Stimulated activated CD4-positive, alpha-beta T cell treated with anti-CD3 and anti-CD28 coated beads, Interleukin-12 subunit alpha, Interleukin-12 subunit beta, amount 100 ng/mL, for 24 hours (primary cell): ENCODE measurements at places on chromosomes 2 and 18.

DNA sequence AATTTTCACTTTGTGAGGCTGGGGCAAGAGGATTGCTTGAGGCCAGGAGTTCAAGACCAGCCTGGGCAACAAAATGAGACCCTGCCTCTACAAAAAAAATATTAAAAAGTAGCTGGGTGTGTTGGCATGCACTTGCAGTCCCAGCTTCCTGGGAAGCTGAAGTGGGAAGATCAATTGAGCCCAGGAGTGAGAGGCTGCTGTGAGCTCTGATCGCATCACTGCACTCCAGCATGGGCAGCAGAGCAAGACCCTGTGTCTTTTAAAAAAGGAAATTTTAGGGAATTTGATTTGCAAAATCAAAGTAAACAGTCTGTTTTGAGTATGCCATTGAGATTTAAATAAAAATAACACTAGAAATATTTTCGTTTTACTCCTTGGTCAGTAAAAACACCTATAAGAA, 27.4 kb downstream of the ATG16L1 start:
- no peak for DNase-seq

- DNase-seq = no peak
These were observed 15.5 kb downstream of the CUL3 start for GRCh38 chr2:224569654-224570053.

DNA sequence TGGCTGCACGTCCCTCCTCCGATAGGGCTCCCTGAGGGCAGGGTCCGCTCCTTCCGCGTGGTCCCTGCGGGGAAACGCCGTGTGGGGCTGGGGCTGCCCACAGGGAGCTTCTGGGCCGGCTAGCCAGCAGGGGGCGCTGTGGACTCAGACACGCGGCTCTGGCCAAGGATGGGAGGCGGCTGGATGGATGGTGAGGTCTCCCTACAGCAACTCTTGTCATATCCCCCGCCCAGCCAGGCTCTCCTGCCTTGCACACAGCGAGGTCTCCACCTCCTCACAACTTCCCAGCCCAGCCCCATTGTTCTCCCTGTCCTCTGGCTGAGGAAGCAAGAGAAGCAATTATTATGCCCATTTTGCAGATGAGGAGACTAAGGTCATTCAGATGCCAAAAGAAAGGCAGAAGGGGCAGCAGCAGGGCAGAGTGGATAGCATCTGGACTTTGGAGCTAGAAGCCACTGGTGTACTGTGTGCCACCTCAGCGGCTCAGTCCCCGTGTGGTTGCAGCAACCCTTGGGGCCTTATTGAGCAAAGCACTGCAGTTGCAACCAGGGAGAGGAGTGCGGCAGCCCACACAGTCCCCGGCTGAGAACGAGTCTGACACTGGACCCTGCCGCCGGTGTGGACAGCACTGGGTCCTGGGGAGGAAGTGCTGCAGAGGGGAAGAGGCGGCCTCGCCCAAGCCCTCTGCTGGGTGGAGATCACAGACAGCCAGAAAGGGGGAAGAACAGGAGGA, 99.0 kb downstream of the ZFP36L2 start:
- DNase-seq = peak; percentile 81

DNA sequence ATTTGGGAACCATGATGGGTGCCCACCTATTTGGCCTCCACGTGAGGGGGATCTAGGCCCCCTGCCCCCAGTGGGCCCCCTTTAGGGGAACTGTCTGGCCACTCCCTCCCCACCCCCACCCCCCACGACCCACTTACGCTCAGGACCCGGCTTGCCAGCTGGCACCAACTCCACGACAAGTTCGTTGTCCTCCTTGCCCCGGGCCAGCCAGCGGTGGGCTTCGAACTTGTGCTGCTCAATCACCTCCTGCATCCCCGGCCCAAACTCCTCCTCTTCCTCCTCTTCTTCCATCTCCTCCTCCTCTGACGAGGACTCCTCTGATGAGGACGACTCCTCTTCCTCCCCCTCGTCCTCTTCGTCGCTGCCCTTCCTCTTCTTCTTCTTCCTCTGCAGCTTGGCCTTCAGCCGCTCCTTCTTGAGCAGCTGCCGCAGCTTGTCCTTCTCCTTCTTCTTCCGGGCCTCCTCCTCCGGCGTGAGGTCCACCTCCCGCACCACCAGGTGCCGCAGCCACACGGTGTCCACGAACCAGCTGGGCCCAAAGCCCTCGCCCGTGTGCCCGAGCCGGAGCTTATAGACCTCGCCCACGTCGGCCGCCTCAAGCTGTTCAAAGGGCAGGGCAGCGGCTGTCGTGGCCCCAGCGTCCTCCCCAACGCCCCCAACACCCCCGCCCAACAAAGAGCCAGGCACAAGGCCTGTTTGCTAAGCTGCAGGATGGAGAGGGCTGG, 96.9 kb downstream of the LOXHD1 start:
- no peak for DNase-seq

- DNase-seq = no peak
These were observed 63.8 kb upstream of the EPHA4 start for GRCh38 chr2:221635949-221636348.

DNA sequence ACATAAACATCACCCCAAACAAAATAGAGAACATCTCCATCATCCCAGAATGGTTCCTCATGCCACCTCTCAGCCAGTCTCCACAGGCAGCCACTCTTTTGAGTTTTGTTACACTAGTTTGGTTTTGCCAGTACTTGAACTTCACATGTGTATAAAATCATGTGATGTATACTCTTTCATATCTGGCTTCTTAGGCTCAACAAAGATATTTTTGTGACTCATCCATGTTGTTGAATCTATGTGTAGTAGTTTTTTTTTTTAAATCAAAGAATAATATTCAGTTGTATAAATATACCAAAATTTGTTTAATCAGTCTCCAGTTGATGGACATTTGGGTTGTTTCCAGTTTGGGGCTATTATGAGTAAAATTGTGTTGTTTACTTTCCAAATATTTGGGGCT, 75.9 kb downstream of the PMS1 start:
- no peak for DNase-seq

GRCh38 chr2:73266061-73266901, 18.0 kb downstream of the FBXO41 start:
- DNase-seq = no peak

- no peak for DNase-seq
These were observed 60.1 kb downstream of the RDH14 start for GRCh38 chr2:18500333-18500732.

DNA sequence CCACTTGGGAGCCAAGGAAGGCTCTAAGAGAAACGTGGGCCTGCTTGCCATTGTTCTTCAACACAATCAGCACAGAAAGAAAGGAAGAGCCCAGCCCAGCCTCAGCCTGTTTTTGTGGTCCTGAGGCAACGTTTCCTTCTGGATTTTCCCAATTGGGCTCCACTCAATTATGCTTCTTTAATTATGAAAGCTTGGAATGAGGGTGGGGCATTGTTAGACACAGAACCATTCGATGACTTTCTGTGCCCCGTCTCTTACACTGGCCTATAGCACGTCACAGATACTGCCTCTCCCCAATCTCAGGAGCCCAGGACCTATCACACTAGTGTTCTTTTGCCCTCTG, 207.4 kb downstream of the ZFP36L2 start:
- DNase-seq = no peak

- DNase-seq = no peak
These were observed 40.7 kb downstream of the PCARE start for GRCh38 chr2:29033656-29034055.

GRCh38 chr2:152740743-152741328, 22.4 kb downstream of the ARL6IP6 start:
- DNase-seq = no peak

GRCh38 chr18:75054046-75054445, 154.9 kb downstream of the PTGR3 start:
- DNase-seq = no peak

DNA sequence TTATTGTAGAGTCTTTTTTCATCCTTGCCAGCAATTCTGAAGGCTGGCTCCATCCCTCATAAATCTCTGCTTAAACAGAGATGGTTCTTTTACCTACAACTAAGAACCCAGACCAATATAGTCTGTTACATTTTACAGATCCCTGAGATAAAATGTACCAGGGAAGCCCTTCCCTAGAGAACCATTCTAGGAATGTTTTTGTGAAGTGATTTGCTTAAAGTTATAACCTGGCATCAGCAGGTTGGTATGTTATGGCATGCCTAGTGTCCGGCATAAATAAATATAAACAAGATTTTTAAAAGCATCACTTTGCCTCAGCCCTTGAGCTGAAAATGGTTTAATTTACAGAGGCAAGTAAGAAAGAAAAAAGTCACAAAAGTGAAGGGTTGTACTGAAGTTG, 18.5 kb upstream of the NPAS2 start:
- DNase-seq = no peak

- DNase-seq = no peak
These were observed 11.3 kb upstream of the KCNS3 start for GRCh38 chr2:17867133-17867532.

- DNase-seq = no peak
These were observed 251.2 kb upstream of the ID2 start for GRCh38 chr2:8430628-8431027.

GRCh38 chr2:233133239-233133638, 73.1 kb downstream of the INPP5D start:
- no peak for DNase-seq

DNA sequence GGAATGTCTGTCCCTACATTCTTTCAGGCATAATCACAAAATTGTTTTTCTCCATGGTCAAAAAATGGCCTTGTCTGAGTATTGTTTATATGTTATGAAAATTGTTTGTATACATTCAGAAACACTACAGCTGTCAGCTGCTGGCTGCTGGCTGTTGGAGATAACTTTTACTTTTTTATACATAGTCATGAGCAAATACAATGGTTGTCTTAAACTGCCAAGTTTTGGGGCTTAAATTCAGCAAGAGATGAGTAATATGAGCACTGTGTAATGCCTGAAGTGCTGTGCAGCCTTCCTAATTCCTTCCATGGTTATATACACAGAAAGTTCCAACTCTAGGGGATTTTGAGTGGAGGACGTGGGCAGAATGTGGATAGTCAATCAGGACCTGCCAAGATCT, 168.9 kb upstream of the RMP24 start:
- no peak for DNase-seq

- DNase-seq = no peak
These were observed 1269.7 kb upstream of the ZEB2 start for GRCh38 chr2:145789636-145790035.

- no peak for DNase-seq
These were observed 538.9 kb upstream of the REG3G start for GRCh38 chr2:78486565-78486964.

- DNase-seq = no peak
These were observed 126.1 kb downstream of the TCF4 start for GRCh38 chr18:55461848-55462247.

DNA sequence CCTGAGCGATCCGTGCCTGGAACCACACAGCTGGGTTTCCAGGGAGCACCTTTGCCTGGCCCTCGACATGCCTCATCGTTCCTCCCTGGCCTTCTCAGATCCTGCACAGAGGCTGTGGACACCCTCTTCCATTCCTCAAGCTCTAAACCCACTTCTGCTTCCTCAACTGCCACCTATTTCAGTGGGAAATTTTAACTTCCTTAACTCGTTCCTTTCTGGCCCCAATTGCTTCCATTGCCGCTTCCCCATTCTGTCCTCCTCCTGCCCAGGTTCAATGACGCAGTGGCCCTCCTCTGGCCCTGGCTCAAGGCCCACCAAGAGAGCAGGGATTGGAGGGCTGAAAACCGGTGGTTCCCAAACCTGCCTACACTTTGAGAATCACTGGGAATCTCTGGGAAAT, 4.8 kb upstream of the B3GNT7 start:
- no peak for DNase-seq

DNA sequence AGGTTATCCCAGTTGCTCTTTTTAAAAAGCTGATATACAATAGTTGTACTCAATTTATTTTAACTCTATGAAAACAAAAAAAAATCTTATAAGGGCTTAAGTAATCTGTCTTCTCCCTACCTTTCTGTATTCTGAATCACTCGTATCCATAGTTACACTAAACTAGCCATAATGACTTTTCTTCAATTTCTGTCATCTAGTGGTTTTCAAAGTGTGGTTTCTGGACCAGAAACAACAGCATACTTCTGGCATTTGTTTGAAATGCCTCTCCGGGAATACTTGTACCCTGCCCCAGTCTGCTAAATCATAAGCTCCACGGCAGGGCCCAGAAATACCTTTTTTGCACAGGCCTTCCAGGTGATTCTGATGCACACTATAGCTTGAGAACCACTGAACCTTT, 253.6 kb downstream of the LRRTM4 start:
- DNase-seq = no peak

GRCh38 chr2:174138161-174138560, 110.2 kb downstream of the OLA1 start:
- DNase-seq = no peak

GRCh38 chr2:165007161-165007744, 51.9 kb upstream of the SLC38A11 start:
- DNase-seq = no peak

GRCh38 chr18:22872900-22873537, 60.1 kb upstream of the RBBP8 start:
- DNase-seq = no peak

- DNase-seq = no peak
These were observed 280.7 kb upstream of the ATP5MC3 start for GRCh38 chr2:175462246-175462645.

DNA sequence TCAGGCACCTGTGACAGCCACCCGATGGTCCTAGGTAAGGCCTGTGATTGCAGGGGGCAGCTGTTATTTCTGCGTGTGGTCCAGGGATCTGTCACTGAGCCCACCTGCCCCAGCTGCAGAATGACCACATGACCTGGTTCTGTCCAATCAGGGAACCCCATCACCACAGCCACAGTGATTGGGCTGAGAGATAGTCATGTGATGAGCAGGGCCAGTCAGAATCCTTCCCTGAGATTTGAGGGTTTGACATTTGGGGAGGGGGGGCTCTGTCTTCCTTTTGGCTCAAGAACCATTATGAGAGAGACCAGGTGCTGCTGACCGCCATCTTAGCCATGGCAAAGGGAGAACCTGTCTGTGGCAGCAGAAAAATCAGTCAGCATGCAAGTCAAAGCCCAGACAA, 147.2 kb downstream of the SMAD7 start:
- no peak for DNase-seq

DNA sequence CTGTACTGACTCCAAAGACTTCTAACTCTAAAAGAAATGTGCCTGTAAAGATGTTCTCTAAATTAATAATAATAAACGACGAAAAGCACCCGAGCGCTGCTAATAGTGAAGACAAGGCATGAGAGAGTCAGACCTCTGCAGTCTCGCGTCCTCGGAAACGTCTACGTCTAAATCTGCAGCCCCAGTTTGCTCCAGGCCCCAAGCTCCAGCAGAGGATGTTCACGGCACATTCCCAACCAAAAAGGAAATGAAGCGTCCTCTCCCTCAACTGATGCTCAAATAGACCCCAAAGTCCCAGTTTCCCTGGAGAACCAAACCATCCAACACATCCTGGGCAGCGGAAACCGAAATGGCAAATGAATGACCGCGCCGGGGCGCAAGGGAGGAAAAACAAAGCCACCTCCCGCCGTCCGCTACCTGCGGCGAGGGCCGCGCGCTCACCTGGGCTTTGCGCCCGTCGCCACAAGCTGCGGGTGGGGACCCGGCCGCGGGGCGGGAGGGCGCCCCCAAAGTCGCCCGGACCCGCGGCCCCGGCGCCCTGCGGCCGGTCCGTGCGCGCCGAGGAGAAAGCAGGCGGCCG, 47.1 kb upstream of the CCDC150 start:
- DNase-seq = no peak

- no peak for DNase-seq
These were observed 58.5 kb downstream of the MAIP1 start for GRCh38 chr2:200013906-200014305.

- no peak for DNase-seq
These were observed 50.7 kb upstream of the B3GNT7 start for GRCh38 chr2:231344851-231345250.
